ENCODE measurements at places on chromosomes 7 and 10. TPM values are rescaled to one million over a fixed set of nuclear protein-coding genes. Genes with fewer than 3 reads are reported as not detected.

ARMC3 gene
- total RNA-seq: not detected

LEP gene
- not detected for total RNA-seq

LIPF gene
- not detected for total RNA-seq

EPHA1 gene
- 1.2 TPM for total RNA-seq

CHAT gene
- total RNA-seq: not detected

CAMK1D gene
- total RNA-seq: 3.3 TPM

ITGB8 gene
- total RNA-seq: 25.0 TPM

POLR2J2 gene
- 13.8 TPM for total RNA-seq

CLIP2 gene
- 13.7 TPM for total RNA-seq

HMX2 gene
- total RNA-seq: not detected

CLDN15 gene
- 8.5 TPM for total RNA-seq

NRG3 gene
- not detected for total RNA-seq

PNLIPRP1 gene
- total RNA-seq: not detected

GRM3 gene
- not detected for total RNA-seq

ASIC3 gene
- 3.9 TPM for total RNA-seq

ABHD11 gene
- 15.3 TPM for total RNA-seq

RTKN2 gene
- 1.6 TPM for total RNA-seq

PTN gene
- total RNA-seq: 0.26 TPM

MYH16 gene
- not detected for total RNA-seq

LDB3 gene
- 0.23 TPM for total RNA-seq

MYL7 gene
- total RNA-seq: not detected

MSRB2 gene
- total RNA-seq: 19.0 TPM

SPDYE2 gene
- 0.22 TPM for total RNA-seq

ATP6V1F gene
- 152 TPM for total RNA-seq

LRRD1 gene
- total RNA-seq: not detected

ST8SIA6 gene
- total RNA-seq: 0.52 TPM

ZNF853 gene
- not detected for total RNA-seq

KCP gene
- 0.42 TPM for total RNA-seq

PNLIPRP2 gene
- total RNA-seq: not detected

AOAH gene
- not detected for total RNA-seq

CROT gene
- total RNA-seq: 6.5 TPM

PRSS58 gene
- total RNA-seq: not detected

CRHR2 gene
- not detected for total RNA-seq

OR9A2 gene
- not detected for total RNA-seq

PRR15 gene
- 8.0 TPM for total RNA-seq

SVOPL gene
- not detected for total RNA-seq

PDE6C gene
- not detected for total RNA-seq

EXOSC1 gene
- total RNA-seq: 62.3 TPM

PHYHIPL gene
- not detected for total RNA-seq

LGI1 gene
- total RNA-seq: not detected

GIMAP1 gene
- not detected for total RNA-seq

ITPRIP gene
- 29.8 TPM for total RNA-seq

RSPH10B2 gene
- total RNA-seq: not detected

RAPGEF5 gene
- 1.9 TPM for total RNA-seq
